Stimulated activated CD8-positive, alpha-beta memory T cell treated with anti-CD3 and anti-CD28 coated beads, Interleukin-15, amount 100 ng/mL, for 4 hours (primary cell): ENCODE measurements at places on chromosomes 7 and 10.

GRCh38 chr7:81684033-81684432 is 85.8 kb downstream of the HGF start:
- DNase-seq, result no peak

DNA sequence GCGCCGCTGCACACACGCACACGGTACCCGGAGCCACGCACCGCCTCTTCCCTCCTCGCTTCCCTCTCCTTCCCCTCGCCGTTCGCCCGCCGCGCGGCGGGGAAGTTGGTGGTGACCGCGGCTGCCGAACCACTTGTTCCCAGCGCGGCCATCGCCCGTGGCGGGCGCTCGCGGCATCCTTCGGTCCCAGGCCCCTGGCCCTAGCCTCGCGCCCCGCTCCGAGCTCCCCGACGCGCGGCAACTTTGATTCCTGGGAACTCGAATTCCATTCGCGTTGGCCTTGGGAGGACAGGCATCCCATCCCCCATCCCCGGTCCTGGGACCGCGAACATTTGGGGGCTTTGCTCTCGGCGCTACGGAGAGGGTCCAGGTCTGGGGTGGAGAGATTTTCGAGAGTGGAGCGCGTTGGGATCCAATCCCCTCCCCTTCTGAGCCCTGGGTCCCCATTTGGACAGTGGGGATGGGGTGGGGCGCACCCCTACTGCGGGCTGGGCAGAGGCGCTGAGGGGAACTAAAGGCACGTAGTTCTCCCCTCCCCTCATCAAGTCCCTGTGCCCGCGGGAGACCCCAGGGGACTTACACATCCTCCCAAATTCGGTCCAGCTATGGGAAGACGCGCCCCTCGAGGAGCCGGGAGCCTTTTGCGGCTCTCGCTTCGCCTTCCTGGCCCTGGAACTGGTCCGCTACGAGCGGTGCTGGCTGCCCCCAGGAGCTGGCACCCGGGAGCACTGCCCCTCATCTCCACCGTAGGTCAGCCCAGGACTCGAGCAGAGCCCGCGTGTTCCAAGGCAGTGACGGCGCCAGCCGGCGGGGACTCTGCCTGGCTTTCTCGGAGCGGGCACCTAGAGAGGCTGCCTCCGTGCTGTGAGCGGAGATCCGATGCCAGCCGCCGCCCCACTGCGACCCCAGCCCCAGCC is 834 bp downstream of the CDH23 start:
- no peak for DNase-seq

GRCh38 chr7:121178869-121179497 is 149.8 kb upstream of the WNT16 start:
- no peak for DNase-seq

GRCh38 chr7:27193335-27194001 is 6.4 kb downstream of the HOXA13 start:
- no peak for DNase-seq

- no peak for DNase-seq
These were observed 803 bp downstream of the RAPGEF5 start for GRCh38 chr7:22356010-22356691.

GRCh38 chr10:70804421-70804808 is 11.3 kb upstream of the SGPL1 start:
- no peak for DNase-seq

- no peak for DNase-seq
These were observed 84.3 kb upstream of the INSIG1 start for GRCh38 chr7:155213385-155213784.

DNA sequence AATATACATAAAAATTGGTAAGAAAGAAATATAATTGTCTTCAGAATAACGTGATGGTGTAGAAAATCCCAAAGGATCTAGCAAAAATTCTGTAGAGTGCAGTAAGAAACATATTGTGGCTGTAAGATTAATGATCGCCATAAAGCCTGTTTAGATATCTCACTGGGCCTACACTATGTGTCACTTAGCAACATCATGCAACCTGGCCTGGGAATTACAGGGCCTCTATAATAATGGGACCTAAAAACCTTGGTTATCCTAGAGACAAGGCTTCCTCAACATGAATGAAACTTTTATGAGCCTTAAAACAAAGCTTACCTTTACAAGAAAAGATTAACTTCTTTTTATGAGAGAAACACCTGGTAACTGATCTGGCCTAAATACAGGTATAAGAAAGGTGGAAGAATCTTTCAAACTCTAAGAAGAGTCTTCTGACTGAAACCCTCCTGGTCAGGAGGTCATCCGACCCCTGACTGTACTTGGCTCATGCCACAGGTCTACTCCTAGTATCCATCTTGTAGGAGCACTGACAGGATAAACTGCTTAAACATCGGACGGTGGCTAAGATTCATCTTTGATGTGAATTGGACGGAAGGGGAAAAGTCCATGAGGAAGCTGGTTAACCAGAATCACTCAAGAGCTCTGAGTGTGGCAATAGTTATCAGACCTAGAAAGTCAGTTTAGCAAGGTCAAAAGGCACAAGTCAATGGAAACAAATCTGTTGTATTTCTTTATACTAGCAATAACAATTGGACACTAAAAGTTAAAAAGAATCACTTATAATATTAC is 1155.1 kb upstream of the SORCS1 start:
- no peak for DNase-seq

GRCh38 chr10:104642658-104643302 is 1.7 kb downstream of the SORCS3 start:
- no peak for DNase-seq

GRCh38 chr10:86665218-86665607 is 3.1 kb upstream of the LDB3 start:
- DNase-seq, result no peak

GRCh38 chr10:33938001-33938400 is 603.5 kb upstream of the NRP1 start:
- DNase-seq, result no peak

GRCh38 chr10:62459072-62459471 is 84.9 kb downstream of the ZNF365 start:
- no peak for DNase-seq

GRCh38 chr7:158043551-158044481 is 543.8 kb downstream of the PTPRN2 start:
- DNase-seq, result no peak

- DNase-seq, result no peak
These were observed 46.1 kb downstream of the CYTH3 start for GRCh38 chr7:6226194-6226799.

- no peak for DNase-seq
These were observed 21.6 kb downstream of the DNTT start for GRCh38 chr10:96325719-96326373.

GRCh38 chr7:109579901-109580300 is 1010.2 kb downstream of the DNAJB9 start:
- DNase-seq, result no peak

- no peak for DNase-seq
These were observed 1.1 kb upstream of the TRIP6 start for GRCh38 chr7:100865938-100866728.

DNA sequence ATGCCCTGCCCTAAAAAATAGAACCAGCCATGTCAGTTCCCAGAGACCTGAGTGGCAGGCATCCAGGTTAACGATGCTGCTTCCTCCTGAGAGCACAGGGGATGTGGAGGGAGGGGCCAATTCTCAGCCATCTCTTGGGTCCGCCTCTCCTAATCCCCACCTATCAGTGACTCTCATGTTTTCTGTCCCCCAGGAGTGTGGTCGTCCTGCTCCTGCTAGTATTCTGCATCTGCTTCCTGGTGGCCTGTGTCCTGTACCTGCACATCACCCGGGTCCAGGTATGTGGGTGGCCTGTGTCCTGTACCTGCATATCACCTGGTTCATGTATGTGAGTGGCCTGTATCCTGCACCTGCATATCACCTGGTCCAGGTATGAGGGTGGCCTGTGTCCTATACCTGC is 105.3 kb downstream of the ADCY1 start:
- DNase-seq, result no peak

DNA sequence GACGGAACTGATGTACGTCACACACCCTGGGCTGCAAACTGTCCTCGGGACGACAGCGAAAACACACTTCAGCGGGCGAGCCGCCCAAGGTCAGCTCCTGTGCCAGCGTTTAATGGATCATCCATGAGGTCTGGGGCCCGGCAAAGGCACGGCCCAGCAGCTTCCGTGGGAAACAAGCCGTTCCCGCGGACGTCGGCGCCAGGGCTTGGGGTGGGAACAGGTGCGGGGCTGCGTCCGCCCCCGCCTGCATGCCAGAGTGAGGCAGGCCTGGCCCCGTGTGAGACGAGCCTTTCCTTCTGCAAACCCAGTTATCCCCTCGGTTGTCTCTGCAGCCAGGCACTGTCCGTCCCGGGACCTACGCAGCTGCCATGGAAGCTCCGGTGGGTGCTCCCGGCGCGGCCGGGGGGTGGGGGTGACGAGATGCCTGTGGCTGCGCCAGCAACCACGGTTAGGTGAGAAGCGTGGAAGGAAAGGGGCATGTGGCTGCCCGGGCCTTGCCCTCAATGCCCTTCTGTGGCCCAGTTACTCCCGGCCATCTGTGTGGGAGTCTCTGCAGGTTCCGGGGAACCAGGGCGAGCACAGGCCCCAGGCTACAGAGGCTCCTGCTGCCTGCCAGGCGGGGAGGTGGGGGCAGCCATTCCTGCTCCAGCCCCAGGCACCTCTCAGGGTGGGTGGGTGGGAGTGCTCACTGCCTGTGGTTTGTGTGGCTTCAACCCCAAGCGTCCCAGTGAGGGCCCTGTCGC is 42.2 kb upstream of the PDGFA start:
- DNase-seq, result no peak

GRCh38 chr10:44378626-44379025 is 6.3 kb downstream of the CXCL12 start:
- no peak for DNase-seq

DNA sequence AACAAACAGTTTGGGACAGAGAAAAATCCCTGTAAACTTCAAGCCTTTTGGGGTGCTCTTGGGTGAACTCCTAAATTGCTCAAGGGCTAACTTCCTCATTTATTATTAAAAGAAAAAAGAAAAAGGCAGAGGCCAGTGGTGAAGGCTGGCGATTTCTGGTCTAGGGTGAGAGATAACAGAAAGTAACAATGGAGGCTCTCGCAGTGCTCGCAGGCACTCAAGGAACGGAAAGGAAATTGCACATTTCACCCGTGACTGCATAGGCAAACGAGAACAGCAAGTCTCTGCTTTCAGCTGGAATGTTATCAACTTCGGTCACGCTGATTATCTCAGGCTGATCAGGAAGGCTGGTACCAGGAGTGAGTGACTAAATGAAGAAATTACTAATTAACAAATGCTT is 70.7 kb downstream of the PRKAG2 start:
- no peak for DNase-seq

- DNase-seq, result no peak
These were observed 16.6 kb upstream of the SLC29A3 start for GRCh38 chr10:71302451-71302850.

DNA sequence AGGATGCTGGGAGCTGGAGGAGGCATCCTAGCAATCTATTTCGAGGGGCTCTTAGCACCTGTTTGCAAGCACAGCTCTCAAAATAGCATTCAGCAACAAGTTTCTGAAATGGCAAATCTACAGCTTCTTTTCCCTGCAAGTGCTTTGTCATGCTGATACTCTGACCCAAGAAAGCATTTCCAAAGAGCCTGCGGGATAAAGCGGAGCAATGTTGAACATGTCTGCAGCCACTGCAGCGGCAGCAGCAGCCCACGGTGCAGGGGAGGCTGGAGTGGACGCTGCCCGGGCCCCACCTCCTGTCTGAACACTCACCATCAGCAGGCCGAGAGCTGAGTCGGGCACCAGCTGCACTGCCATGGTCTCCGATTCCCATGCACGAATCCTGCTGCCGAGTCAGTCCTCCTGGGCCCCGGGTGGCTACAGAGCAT is 964 bp downstream of the FRMD4A start:
- DNase-seq, result no peak

GRCh38 chr10:125022671-125023070 is 80.7 kb downstream of the ZRANB1 start:
- no peak for DNase-seq

GRCh38 chr7:115679976-115680375 is 350.6 kb downstream of the TFEC start:
- no peak for DNase-seq

GRCh38 chr10:17031637-17032635 is 97.7 kb downstream of the CUBN start:
- DNase-seq, result no peak

- no peak for DNase-seq
These were observed 29.3 kb upstream of the OSBPL3 start for GRCh38 chr7:25009257-25009656.

DNA sequence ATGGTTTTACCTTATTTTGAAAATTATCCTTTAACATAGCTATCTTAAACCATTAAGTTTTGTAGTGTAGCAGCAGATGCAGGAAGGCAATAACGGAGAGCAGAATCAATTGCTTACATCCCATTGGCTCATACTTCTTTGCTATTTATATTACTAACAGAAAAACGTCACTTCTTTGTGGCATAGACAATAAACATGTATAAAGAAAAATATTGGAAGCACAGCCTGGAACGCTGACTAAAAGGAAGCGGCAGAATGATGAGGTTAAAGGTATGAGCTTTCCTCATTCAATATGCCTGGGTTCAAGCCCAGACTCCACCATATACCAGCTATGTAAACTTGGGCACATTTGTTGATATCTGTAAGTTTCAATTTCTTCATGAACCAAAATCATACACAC is 24.0 kb upstream of the BMPER start:
- DNase-seq, result no peak

DNA sequence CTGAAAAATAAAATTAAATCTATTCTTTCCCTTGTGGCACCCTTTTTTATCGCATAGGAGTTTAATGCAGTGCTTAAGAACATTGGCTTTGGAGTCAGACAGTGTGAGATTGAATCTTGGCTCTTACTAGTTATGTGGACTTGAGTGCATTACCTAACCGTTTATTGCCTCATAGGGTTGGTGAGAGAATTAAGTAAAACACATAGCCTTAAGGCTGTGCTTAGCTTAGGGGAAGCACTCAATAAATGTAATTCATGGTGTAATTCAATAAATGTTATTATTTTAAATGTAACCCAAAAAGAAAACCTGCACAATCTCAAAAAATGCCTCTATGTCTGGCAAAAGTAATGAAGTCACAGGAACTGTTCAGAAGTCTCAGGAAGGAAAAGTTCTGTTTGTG is 2.7 kb downstream of the STK17A start:
- no peak for DNase-seq

DNA sequence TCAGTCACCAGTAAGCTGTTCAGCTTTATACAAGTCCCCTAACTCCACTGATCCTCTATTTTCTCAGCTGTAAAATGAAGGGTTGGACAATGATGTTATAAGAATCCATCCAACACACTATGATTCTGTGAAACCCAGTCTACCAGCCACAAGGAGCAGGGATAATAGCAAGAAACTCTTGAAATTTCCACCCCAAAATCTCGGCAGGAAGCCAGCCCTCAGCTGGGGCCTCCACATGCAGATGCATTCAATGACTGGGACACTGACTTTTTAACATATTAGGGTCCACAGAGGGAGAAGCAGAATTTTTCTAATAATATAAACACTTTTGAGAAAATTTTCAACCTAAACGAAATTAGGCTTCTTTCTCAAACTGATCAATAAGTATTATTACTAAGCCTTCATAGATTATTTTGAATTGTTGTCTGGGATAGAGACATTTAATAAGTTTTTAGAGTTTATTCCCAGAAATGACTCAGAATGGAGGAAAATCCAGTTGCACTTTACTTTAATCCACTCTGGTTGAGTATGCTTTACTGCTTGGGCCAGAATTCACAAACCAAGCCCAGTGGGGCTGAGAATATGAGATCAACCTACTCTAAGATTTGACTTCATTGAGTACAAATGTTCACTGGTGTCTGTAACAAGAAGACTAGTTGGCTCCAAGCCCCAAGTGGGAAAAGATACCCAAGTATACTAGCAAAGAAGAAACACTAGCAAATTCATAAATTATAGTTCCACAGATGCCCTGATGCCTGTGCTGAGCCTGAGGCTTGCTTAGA is 168.6 kb downstream of the C7orf25 start:
- DNase-seq, result no peak
